D341Med (cell line): ENCODE measurements at places on chromosomes 12 and 14.
A peak's percentile ranks its signal among the peaks of the same experiment; 100 is the strongest.

GRCh38 chr14:85675957-85676356, 146.0 kb downstream of the FLRT2 start:
- no peak for DNase-seq

GRCh38 chr12:51809193-51809592, 39.3 kb downstream of the FIGNL2 start:
- no peak for DNase-seq

GRCh38 chr12:113974006-113974405, 7.9 kb upstream of the RBM19 start:
- DNase-seq: no peak

- DNase-seq: no peak
These were observed 5.3 kb downstream of the KCNH3 start for GRCh38 chr12:49543914-49544815.

GRCh38 chr12:114420944-114421335, 15.0 kb upstream of the TBX5 start:
- DNase-seq: no peak

DNA sequence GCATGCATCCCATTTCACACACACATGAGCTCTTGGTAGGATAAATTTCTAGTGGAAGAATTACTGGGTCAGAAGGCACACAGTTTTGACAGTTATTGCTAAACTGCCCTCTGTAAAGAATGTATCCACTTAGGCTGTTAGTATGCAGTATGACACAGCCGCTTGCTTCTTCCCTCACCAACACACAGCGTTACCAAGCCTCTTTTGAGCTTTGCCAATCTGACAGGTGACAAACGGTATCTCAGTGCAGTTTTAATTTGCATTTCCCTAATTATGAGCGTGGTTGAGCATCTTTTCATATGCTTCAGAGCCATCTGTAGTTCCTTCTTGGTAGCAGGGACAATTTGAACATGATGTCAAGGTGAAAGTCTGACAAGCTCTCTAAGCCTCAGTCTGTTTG, 42.9 kb downstream of the HRK start:
- DNase-seq: no peak

- DNase-seq: no peak
These were observed 89.1 kb upstream of the ZDHHC17 start for GRCh38 chr12:76674669-76675315.

DNA sequence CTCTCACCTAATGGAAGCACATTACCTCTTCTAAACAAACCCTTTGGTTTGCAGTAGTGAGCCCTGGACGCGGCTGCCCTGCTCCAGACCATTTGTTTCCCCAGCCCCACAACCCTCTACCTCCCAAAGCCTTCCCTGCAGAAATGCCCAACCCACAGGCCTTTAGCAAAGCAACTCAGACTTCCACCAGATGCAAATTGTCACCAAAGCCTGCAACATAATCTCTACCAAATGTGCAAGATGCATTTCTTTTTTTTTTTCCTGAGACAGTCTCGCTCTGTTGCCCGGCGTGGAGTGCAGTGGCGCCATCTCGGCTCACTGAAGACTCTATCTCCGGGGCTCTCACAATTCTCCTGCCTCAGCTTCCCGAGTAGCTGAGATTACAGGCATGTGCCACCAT, 56.2 kb downstream of the VWF start:
- no peak for DNase-seq

GRCh38 chr12:106309671-106310505, 7.4 kb downstream of the TCP11L2 start:
- DNase-seq: no peak

DNA sequence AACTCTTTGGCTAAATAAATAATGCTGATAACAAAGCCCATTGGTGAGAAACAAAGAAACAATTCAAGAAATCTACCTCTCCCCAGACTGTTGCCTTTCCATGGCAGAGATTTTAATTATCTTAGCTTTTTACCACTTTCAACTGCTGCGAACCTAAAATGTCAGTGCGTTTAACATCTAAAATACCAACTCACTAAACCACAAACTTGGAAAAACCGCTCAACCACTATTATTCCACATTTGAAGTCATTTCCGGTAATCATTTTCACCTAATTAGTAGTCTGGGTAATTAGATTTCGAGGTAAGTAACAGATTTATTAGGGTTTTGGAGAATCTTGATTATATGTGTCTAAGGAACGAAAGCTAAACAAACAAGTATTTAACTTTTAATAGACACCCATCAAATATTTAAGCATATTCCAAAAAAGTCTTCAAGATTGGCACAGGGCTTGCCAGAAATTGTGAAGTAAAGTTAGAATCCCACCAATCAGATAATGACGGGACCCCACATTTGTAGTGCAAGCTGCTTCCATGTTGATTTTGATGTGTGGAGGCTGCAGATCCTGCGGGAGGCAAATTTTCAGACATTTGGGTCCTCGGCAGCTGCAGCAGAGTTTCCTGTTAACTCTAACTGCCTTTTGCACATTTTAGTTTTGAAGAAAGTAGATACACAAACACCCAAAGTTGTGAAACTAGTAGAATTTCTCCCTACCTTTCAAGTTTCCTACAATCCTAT, 4.1 kb downstream of the OTX2 start:
- no peak for DNase-seq

DNA sequence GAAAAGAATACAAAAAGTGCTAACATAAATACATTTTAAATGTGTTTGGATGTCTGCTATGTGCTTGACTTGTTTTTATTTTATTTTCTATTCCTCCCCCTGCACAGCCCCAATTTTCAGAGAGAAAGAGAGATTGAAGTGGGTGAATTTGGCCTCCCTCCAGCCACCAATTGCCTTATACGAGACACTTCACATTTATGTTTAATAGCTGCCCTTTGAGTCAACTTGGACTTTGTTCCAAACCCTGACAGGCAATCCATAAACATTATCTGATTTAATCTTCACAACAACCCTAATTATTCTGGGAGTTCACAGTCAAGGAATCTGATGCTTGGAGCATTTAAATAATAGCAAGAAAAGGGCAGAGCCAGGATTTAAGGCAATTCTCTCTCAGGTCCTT, 161.7 kb downstream of the SLC15A4 start:
- DNase-seq: no peak

GRCh38 chr14:74478996-74479635, 14.0 kb downstream of the NPC2 start:
- peak; percentile 57 for DNase-seq

DNA sequence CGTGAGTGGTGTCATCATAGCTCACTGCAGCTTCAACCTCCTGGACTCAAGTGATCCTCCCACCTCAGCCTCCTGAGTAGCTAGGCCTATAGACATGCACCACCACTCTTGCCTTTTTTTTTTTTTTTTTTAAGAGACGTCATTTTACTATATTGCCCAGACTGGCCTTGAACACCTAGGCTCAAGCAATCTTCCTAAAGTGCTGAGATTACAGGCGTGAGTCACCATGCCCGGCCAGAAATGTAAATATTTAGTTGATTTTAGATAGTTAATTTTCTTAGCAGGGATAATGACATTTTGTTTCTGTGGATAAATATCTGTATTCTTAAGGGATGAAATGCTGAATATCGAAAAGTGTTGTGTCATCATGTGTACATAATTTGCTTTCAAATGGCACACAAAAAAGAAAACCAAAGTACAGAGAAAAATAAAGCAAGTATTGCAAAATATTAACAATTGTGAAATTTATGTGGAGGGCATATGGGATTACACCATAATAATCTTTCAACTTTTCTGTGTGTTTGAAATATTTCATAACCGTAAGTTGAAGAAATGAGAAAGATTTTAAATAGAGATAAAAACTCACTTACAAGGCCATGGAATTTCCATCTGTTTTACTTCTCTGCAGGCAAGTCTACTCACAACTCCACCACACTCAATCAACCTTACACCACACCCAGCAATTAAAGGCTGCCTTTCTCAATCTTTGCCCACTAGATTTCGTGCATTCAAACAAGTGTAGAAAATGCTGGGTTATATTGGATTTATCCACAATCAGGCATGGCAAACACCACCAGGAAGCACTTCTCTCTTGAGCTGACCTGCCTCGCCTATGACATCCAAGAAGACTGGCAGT, 93.7 kb downstream of the SPTSSA start:
- DNase-seq: no peak

- DNase-seq: no peak
These were observed 75.2 kb downstream of the FIGNL2 start for GRCh38 chr12:51773145-51773869.

GRCh38 chr12:83265808-83266207, 579.1 kb downstream of the TMTC2 start:
- DNase-seq: no peak

DNA sequence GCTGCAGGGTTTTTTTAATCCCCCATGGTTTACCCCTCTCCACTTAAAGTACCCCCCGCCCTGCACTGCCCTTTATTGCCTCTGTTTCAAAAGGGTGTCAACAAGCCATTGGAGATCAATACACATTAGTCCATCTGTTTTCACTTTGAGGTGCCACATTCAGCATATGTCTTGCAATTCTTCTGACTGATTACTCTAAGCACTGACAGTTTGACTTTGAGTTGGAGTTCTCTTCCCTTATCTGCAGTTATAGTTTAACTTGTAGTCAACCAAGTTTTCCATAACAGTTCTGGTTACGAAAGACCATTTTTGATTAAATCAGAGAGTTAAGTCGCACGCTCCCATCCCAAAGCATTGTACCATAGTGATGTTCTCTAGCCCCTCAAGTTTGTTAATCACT, 260.8 kb upstream of the TBX3 start:
- no peak for DNase-seq

- no peak for DNase-seq
These were observed 10.0 kb upstream of the HSPB8 start for GRCh38 chr12:119168721-119169120.

DNA sequence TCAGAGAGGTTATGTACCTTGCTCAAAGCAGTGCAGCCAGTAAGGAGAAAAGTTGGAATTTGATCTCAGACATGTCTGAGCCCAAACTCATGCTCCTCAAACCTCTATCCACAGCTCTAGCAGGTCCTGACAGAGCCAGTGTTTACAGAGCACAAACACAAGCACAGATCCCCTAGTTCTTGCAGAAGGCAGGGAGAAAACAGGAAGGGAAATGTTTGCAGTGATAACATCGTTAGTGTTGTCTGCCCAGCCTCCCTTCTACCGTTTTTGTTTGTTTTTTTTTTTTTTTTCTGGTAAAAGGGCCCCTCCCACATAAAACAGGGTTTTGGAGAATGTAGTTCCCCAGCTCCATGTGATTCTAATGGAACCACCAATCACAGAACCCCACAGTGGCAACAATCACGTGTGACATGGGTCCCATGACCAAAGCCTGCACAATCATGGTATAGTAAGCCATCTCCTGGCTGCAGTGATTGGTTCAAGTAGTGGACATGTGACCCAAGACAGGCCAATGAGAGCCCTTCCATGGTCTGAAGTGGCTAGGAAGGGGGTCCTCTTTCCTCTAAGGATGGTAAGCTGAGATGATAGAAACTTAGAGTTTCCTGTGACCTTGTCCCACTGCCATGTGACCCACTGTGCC, 513.4 kb downstream of the MED13L start:
- no peak for DNase-seq

GRCh38 chr12:2057041-2057794, 4.4 kb downstream of the CACNA1C start:
- peak; percentile 79 for DNase-seq

DNA sequence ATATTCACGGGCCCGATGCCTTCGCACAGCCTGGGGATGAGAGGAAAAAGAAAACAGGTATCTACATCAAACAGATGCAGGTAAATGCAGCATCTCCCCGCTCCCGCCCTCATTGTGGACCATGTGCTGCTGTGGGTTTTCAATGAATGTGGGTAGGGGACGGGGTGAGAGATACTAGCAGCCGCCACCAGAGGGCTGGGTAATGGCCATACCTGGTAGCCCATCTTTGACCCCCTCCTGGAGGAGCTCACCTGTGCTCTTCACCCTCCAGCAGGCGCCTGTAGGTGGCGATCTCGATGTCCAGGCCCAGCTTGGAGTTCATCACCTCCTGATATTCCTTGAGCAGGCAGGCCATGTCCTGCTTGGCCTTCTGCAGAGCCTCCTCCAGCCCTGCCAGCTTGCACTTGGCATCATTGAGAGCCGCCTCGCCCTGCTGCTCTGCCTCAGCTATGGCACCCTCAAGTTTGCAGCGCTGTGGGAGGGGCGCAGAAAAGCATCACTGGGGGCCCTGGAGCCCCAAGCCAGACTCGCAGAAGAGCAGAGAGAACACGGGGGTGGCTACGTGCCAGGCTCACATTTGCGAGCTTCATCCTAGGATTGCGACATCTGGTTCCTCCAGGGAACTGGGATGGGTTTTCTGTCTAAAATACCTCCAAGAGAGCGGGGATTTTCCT, 10.2 kb downstream of the KRT82 start:
- no peak for DNase-seq

GRCh38 chr14:25868521-25869314, 729.1 kb downstream of the NOVA1 start:
- no peak for DNase-seq

DNA sequence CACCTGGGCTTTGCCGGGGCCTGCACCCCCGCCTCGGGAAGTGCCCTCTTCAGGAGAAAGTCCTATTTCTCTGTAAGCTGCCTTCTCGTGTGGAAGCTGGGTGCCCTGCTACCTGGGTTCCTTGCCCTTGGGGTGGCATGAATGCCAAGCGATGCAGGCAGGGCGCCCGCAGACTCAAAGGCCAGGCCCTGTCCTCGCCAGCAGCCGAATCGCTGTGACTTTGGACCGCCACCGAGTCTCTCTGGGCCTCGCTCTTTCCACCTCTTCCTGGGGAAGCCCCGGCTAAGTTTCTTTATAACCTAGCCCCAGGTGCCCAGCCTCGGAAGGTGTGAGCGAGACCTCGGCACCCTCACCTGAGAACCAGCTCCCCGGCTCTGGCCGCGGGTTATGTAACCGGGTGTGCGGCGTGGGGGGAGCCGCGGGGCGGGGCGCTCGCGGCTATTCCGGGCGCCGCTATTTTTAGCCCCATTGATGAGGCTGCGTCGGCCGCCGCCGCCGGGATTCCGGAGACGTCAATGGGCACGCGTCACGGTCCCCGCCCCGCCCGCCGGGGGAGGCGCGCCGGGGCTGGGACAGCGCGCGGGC, 14.6 kb upstream of the NR4A1 start:
- peak; percentile 89 for DNase-seq

GRCh38 chr14:93430315-93431035, at the start of gene UNC79:
Gene UNC79 (plus strand): TSS chr14:93430939. CDS start chr14:93431030, 91 bp downstream.
- peak; percentile 86 for DNase-seq

- DNase-seq: no peak
These were observed 33.1 kb upstream of the ETFBKMT start for GRCh38 chr12:31626270-31626995.
